Mesothelial cell of epicardium (in vitro differentiated cells): ENCODE measurements at places on chromosomes 4 and X. TPM values are rescaled to one million over a fixed set of nuclear protein-coding genes. Genes with fewer than 3 reads are reported as not detected.

OFD1 gene
- 46.3 to 50.8 TPM (median 46.5 TPM) in 3 replicates for total RNA-seq

GLRB gene
- total RNA-seq: 14.9 to 15.7 TPM (median 15.6 TPM) in 3 replicates

KCND1 gene
- total RNA-seq: 5.1 to 6.1 TPM (median 5.6 TPM) in 3 replicates

TEX11 gene
- total RNA-seq: not detected in 3 replicates

GC gene
- not detected in 3 replicates for total RNA-seq

PSAPL1 gene
- 0.07 TPM in 1 of 3 replicates, not detected in the others for total RNA-seq

DRD5 gene
- 0.09 TPM in 2 of 3 replicates, not detected in the other for total RNA-seq

DUSP9 gene
- total RNA-seq: 3.5 to 4.2 TPM (median 3.7 TPM) in 3 replicates

ALAS2 gene
- not detected in 3 replicates for total RNA-seq

IL2RG gene
- total RNA-seq: 0.25 TPM in 1 of 3 replicates, not detected in the others

BEX2 gene
- total RNA-seq: 29.0 to 29.8 TPM (median 29.8 TPM) in 3 replicates

GRIPAP1 gene
- total RNA-seq: 64.4 to 69.7 TPM (median 68.4 TPM) in 3 replicates

BGN gene
- total RNA-seq: 114 to 121 TPM (median 121 TPM) in 3 replicates

MTTP gene
- 0.43 to 0.75 TPM in 2 of 3 replicates, not detected in the other for total RNA-seq

TCEAL9 gene
- total RNA-seq: 55.4 to 61.1 TPM (median 60.1 TPM) in 3 replicates

FAM193A gene
- total RNA-seq: 44.3 to 48.1 TPM (median 44.5 TPM) in 3 replicates

ANK2 gene
- 9.2 to 11.8 TPM (median 10.4 TPM) in 3 replicates for total RNA-seq
